ENCODE measurements at places on chromosomes 7 and 10. TPM values are rescaled to one million over a fixed set of nuclear protein-coding genes. Genes with fewer than 3 reads are reported as not detected.

DNA sequence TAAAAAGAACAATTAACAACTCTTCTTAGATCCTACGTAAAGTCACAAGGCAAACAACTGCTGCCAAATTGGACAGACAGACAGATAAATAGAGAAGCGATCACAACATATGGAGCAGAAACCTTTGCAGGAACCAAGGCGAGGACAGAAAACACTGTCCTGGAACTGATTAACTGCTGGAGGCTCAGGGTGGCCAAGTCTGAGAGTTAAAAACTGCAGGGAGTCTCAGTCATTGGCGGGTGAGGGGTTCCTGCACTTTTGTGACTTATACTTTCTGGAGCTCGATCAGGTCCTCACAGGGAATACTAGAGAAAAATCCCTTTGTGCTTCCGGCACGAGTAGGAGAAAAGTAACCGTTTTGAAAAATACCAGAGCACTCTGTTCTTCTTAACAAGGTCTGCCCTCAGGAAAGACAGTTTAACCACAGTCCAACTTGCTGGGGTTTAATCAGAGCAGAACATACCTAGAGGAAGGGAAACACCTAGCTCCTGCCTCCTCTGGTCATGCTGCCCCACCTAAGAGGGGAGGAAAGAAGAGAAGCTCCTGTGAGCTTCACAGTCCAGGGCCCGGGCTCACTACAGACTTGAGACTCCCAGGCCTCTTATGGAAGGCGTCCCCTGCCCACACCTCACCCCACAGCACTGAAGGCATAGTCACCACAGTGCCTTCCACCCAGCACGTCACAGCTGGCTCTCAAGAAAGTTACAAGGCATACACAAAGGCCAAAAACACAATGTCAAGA is 74.9 kb downstream of the LARP4B start:
- no peak for DNase-seq

GRCh38 chr7:138072726-138073125 is 3.5 kb upstream of the AKR1D1 start:
- DNase-seq = no peak

DNA sequence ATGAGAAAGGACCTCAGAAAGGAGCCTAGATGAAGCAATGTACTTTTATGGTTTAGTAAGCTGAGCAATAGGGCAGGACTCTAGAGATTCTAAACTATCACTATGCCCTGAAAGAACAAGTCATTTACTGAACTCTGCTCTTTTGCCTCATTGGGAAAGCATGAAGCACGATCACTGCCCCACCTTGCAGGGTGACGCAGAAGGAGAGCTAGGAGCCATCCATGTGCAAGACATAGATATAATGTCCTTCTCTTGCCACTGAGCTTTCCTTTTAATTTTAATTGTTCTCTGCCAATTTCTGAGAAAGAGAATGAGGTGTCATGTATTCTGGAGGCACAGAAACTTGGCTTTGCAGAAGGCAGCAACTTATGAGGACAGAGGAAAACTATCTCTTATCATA is 108.3 kb downstream of the SORCS1 start:
- DNase-seq = no peak

SPDYE6 gene
- total RNA-seq = not detected

MYL10 gene
- total RNA-seq = not detected

DNA sequence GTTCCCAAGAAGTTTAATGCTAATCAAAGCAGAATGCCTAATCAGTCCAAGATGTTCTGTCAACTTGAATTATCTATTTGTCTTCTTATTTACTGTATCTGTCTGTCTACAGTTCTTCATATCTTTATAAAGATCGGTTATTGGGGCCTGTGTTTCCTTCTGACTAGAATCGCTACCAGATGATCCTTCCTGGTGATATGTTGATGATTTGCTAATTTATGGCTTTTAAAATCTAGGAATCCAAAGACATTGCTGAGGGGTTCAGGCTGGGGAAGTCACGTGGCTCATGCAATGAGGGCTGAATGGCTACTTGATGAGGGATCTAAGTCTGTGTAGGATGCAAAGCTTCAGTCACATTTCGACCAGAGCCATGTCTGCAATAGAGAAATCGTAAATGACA is 536.3 kb downstream of the KCNMA1 start:
- DNase-seq = no peak

SEMA3A gene
- total RNA-seq = 1.00 TPM

- DNase-seq = no peak
Observed at GRCh38 chr7:108589874-108590273, 20.2 kb downstream of the DNAJB9 start.

DNA sequence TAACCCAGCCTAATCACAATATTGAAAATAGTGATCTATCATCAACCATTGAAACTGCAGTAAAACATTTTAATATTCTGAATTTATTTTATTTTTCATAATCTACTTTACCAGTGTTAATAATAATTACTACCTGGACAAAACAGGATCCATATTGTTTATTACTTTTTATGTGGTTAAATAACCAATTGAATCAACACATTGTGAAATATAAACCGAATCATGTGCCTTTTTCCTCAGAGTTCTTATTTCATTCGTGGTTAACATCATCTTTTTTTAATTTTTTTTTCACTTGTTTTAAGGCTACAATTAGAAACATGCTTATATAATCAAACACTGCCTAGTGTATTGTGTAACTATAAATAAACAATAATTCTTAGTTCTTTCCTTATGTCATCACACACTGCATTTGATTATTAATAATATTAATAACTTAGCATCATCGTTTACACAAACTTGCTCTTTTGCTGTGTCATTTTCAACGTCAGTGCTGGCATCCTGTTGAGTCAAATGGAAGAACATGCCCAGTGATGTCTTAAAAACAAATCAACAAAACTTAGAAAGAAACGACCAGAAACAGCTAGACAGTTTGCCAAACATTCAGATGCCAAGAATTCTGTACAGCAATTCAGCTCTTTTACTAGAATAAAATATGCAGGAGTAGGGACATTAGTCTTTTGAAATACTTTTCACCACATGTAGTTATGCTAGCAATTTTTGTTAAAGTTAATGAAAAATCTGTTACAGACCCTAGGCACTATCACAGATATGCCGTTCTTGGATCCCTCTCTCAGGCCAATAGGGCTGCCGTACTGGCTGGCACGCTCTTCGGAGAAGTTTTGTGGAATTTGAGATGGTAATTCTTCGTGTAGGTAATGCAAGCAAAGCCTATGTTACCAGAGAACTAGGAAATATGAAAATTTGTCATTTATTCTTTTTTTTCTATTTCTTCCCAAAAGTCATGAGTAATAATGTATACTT is 330.4 kb upstream of the SEMA3A start:
- DNase-seq = no peak

DNA sequence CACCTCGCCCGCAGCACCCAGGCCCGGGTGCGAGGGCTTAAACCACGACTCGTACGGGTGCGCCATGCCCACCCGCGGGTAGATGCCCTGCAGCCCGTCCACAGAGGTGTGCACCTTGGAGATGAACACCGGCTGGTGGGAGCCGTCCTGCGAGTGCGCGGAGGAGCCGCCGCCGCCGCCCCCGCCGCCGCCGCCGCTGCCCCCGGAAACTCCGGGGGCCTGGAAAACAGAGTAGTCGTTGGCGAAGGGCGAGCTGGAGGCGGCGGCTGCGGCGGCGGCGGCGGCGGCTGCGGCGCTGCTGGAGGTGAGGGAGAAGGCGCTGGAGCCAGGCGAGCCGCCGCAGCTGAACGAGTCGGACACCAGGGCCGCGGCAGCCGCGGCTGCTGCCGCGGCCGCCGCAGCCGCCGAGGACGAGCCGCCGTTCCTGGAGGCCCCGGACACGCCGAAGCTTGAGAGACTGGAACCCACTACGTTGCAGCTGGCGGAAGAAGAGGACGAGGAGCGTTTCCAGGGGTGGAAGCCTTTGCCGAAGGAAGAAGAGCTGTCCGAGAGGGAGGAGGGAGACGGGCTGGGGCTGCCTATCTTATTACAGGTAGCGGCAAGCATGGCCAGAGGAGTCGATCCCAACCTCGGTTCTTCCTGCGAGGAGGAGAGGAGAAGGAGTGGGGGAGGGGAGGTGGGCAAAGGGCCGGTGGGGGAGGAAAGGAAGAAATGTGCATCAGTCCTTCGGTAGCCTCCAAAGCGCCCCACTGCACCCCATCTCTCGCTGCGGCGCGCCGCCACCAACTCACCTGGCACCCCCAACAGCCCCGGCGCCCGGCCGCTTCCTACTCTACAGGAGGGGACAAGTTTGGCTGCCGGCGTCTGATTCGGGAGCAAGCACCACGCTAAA is 1.3 kb downstream of the SP8 start:
- DNase-seq = no peak

- no peak for DNase-seq
Observed at GRCh38 chr10:70330671-70331070, 46.9 kb upstream of the NPFFR1 start.

NANOS1 gene
- total RNA-seq = 10.3 TPM

CEP55 gene
- total RNA-seq = 0.13 TPM
